GM12892 (cell line): ENCODE measurements at places on chromosomes 16 and 17.

DNA sequence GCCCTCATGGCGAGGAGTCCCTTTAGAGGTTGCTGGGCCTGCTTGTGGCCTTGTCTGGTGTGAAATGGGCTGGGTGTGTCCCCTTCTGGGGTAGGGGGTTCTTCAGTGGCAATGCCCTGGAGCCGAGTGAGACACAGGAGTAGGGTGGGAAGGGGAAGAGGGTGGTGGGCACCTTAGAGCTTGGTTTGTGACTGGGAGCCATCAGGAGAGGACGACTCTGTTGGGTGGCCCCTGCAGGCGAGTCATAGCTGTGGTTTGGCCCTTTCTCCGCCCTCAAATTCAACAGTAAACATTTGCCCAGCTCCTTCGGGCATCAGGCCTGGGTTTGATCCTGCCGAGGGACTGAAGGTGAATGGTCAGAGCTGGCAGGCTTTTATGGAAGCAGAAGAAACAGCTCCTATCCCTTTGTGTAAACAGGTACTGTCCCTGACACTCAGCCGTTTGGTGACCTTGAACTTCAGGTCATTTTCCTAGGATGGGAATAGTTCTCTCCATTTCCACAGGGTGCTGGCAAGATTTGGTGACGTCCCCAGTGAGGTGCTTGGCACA lies 2.9 kb downstream of the E4F1 start:
- no peak for DNase-seq

GRCh38 chr17:50219939-50220465 lies 18.6 kb upstream of the COL1A1 start:
- DNase-seq, result no peak

- no peak for DNase-seq
Observed at GRCh38 chr17:7444682-7445618, at the start of gene CHRNB1. CHRNB1 (plus strand) TSS chr17:7445061; CDS start chr17:7445128, 67 bp downstream.

DNA sequence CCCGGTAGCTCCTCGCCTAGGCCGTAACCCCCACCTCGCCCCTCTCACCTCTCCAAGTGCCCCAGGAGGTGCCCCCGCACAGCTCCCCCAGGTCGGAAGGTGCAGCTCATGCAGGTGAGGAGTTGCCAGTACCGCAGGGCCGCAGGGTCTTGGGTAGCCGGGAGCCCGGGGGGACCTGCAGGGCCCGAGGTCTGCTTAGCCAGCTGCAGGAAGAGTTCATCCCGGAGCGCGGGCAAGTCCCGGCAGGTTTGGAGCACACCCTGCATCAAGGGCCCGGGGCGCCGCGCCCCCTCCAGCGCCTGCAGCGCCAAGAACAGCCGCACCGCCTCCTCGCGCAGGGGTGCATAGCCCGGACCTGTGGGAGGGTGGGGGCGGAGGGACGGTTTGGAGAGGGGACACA lies 4.8 kb downstream of the PLEKHH3 start:
- no peak for DNase-seq

DNA sequence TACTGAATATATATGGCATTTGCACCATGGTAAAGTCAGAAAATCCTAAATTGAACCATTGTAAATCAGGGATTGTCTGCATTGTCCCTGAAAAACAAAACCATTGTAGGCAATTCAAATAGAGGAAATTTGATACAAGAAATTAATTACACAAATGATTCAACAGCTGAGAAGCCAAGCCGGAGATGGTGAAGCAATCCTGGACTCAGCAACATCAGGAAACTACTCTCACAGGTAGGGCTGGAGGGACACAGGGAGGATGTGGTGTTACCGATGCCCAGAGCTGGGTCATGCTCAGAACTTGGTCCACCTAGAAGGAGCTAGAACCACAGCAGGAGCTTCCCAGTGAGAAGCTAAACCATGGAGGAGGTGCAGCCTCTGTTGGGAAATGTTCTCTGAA lies 18.5 kb upstream of the SCNN1B start:
- DNase-seq, result no peak

DNA sequence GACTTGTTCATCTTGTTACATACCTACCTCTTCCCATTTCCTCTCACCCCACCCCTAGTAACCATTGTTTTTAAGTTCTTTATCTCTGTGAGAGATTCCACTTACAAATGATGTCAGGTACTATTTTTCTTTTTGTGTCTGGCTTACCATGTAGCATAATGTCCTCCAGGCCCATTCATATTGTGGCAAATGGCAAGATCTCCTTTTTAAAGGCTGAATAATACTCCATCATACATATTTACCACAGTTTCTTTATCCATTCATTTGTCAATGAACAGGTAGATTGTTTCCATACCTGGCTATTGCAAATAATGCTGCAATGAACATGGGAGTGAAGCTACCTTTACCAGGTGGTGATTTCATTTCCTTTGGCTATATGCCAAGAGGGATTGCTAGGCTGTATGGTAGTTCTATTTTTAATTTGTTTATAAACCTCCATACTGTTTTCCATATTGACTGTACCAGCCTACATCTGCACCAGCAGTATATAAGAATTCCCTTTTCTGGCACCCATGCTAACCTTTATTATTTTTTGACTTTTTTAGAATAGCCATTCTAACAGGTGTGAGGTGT lies 53.9 kb downstream of the NSRP1 start:
- DNase-seq, result no peak

- no peak for DNase-seq
Observed at GRCh38 chr17:2734939-2735338, 14.5 kb downstream of the CCDC92B start.

GRCh38 chr16:12964461-12964860 lies 63.1 kb downstream of the SHISA9 start:
- DNase-seq, result no peak

DNA sequence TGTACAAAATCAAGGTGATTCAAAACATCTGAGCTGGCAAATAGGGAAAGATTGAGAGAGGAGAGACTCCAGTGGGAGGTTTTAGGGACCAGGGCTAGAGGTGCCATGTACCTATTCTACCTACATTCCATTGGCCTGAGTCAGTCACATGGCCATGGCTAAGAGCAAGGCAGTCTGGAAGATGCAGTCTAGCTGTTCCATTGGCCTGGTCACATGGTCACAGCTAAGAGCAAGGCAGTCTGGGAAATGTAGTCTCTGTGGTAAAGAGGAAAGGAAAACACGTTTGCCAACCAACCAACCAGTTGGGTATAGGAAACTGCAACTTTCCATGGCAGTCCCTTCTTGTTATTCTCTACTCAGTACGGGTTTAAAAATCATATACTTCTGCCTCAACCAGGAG lies 369.1 kb downstream of the XYLT1 start:
- DNase-seq, result no peak

DNA sequence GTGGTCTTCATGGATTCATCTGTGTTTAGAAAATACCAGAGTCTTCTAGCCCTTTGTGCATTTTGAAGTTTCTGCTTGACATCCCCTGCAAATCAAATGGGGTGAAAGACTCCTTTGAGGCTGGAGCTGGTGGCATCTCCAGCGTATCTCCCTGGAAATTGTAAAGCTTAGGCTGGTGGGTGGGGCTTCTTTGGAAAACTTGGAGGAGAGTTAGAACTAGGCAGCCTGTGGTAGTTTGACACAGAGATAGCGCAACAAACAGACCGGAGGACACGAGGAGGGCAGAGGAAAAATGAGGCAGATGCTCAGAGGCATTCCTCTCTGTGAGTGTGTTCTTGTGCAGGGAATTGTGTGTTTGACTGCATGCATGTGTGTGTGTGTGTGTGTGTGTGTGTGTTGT lies 116.3 kb downstream of the IRX5 start:
- no peak for DNase-seq

GRCh38 chr17:60311186-60311585 lies 80.7 kb downstream of the USP32 start:
- no peak for DNase-seq

GRCh38 chr16:27520982-27521673 lies 28.6 kb downstream of the GTF3C1 start:
- DNase-seq, result no peak

- DNase-seq, result no peak
Observed at GRCh38 chr16:66097751-66098150, 268.7 kb upstream of the CDH5 start.

DNA sequence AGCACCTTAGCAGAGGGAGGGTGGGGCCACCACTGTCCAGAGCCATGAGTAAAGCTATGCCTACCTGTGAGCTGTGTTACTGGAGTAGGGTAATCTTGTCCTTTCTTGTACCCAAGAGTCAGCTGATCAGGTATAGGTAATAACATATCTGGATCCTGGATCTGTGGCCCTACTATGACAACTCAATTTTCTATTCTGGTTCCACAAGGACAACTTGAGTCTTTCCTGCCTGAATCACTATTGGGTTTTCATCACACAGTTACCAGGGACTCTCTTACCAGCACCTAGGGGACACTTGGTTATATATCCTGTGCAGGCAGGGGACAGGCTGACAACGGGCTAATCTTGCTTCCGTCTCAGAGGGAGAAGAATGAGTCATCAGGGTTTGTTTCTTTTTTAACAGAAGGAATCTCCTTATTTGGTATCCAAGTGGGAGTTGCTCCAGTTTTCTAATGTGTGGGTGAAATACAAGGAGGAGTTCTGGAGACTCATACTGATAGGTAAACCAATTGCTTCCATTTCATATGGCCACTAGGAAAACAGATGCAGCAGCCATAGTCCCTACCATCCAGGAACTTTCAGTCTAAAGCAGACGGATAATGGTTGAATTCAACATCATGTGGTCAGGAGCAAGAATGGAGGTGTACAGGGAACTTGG lies 6.8 kb downstream of the ZNF267 start:
- DNase-seq, result no peak

GRCh38 chr16:15483857-15484256 lies 49.5 kb downstream of the BMERB1 start:
- DNase-seq, result no peak

- DNase-seq, result no peak
Observed at GRCh38 chr16:68037841-68038597, 14.9 kb downstream of the DUS2 start.

DNA sequence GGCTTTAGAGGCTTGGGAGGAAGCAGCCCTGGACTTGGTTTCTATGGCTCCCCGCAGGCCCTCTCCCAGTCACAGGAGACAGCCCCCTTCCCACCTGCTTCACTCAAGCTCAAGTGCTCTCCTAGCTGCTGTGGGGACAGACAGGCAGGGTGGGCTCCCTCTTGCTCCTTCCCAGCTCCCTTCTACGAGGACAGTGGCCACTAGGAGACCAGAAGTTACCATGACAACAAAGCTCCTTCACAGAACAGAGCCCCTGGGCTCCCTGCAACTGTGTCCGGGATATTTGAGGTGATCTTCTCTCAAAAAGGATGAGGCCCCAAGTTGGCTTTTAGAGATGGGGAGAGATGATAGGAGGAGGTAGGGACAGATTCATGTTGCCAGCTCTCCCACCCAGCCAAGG lies 116.3 kb downstream of the AMFR start:
- no peak for DNase-seq

DNA sequence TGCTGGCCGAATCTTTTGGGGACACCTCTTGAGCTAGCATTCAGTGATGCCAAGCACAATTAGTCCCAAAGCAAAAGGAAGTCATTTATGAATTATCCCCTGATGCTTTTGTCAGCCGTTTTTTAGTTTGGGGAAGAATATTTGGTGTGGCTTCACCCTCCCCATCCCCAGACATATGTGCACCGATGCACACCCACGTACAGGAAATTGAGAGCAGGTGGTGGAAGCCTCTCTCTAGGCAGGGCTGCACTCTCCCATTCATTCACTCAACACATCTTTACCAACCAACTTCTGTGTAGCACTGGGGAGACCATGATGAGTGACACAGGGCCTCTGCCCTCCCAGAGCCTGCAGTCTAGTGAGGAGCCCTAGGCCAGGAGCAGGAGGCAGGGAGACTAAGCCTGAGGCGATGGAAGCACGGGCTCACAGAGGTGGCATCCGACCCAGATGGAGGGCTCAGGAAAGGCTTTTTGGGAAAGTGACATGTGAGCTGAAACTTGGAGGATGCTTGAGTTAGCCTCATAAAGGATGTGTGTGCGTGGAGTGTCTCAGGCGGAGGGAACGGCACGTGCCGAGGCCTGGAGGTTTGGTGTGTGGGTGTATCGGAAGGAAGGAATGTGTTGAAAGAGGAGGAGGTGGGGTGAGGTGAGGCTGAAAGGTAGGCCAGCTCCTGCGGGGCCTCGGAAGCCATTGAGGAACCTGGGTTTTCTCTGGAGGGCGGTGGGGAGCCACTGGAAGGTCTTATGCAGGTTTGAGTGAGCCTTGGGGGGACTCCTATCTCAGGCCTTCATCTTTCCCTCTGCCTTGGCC lies 43.8 kb downstream of the PSME3IP1 start:
- DNase-seq, result peak; percentile 56

GRCh38 chr17:55386796-55387332 lies 34.8 kb downstream of the MMD start:
- DNase-seq, result no peak

GRCh38 chr17:81574643-81574956 lies 22.4 kb upstream of the FAAP100 start:
- no peak for DNase-seq

- no peak for DNase-seq
Observed at GRCh38 chr16:48592839-48593429, 17.0 kb downstream of the N4BP1 start.

DNA sequence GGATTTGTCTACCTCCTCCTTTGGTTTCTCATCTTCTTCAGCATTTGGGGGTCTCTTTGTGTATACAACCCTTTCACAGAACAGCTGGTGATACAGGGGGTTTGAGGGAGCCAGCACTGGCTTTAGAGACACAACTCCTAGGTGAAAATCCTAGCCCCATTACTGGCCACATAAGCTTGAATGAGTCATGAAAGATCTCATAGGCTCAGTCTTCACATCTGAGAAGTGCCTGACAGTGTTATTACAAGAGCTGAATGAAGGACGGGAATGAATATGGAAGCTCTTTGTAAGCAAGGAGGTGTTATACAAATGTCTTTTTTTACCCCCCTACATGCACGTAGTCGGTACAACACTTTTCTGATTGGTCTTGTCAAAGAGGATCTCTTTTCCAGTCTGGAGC lies 1.7 kb upstream of the B4GALNT2 start:
- no peak for DNase-seq

- DNase-seq, result no peak
Observed at GRCh38 chr16:86515777-86516622, 5.7 kb downstream of the FOXF1 start.

DNA sequence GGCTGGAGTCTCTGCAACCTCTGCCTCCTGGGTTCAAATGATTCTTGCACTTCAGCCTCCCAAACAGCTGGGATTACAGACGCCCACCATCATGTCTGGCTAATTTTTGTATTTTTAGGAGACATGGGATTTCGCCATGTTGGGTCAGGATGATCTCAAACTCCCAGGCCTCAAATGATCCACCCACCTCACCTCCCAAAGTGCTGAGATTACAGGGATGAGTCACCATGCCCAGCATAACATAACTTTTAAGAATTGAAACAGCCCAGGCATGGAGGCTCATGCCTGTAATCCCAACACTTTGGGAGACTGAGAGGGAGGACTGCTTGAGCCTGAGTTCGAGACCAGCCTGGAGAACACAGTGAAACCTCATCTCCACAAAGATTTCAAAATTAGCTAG lies 2.5 kb downstream of the RSL1D1 start:
- DNase-seq, result no peak

- DNase-seq, result no peak
Observed at GRCh38 chr16:83187405-83187804, 560.6 kb downstream of the CDH13 start.

GRCh38 chr16:81473558-81473957 lies 28.9 kb downstream of the CMIP start:
- no peak for DNase-seq
